Endothelial cell (in vitro differentiated cells): ENCODE measurements at places on chromosomes 12 and 14. TPM values are rescaled to one million over a fixed set of nuclear protein-coding genes. Genes with fewer than 3 reads are reported as not detected.
A peak's percentile ranks its signal among the peaks of the same experiment; 100 is the strongest.

- no peaks in the 10 kb centered on the region for H3K4me1 ChIP-seq
- H3K27me3 ChIP-seq, result peaks cover 1% of the 10 kb centered on the region
- no peak for DNase-seq
- H3K36me3 ChIP-seq, result no peaks in the 10 kb centered on the region
- H3K4me3 ChIP-seq, result no peak overlapping the region
Measured at GRCh38 chr12:50246873-50247612, 36.3 kb downstream of the LIMA1 start.

Gene NID2
- 80.8 TPM for total RNA-seq

DNA sequence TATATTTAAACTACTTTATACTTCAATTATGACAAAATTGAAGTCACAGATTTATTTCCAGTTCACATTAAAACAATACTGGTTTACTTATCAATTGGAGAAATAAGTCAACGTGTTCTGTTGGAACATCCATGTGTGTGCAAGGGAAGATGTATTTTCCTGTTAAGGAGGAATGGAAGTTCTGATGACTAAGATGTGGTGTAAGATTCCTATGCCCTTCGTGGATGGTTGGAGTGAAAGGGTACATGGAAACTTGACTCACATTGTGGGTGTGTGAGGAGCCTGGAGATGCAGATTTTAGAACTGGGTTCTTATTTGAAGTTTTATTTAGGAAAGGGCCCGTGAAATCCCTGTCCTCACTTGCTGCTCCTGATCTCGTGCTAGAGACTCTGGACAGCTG, 95.3 kb downstream of the CATSPERB start:
- no peaks in the 10 kb centered on the region for H3K36me3 ChIP-seq
- no peak overlapping the region for H3K27ac ChIP-seq
- DNase-seq, result no peak
- H3K4me3 ChIP-seq, result no peak overlapping the region

DNA sequence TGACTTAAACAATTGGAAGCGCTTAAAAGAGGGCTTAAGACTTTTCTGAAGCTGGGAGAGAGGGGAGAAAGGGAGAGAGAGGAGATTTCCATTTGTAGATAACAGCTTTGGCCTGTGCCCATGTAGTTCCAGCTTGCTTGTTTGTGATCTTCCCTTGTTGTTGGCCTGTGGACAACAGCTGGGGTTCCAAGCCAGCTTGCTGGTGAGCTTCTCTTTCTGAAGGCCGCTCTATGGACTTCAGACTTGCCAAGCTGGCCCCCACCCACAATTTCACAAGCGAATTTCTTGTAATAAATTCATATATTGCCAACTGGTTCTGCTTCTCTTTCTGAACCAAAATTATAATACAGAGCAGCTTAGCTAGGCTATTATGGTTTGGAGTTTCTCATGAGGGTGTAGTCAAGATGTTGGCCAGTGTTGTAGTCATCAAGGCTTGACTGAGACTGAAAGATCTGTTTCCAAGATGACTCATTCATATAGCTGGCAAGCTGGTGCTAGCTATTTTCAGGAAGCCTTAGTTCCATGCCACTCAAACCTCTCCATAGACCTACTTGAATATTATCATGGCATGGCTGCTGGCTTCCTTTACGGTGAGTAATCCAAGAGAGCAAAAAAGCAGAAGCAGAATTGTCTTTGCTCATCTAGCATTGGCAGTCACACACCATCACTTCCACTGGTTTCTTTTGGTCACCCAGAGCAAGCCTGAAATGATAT, 89.4 kb downstream of the ATP23 start:
- H3K27ac ChIP-seq, result no peak overlapping the region
- no peak overlapping the region for H3K4me3 ChIP-seq
- DNase-seq, result no peak
- peaks cover 6% of the 10 kb centered on the region for H3K36me3 ChIP-seq
- H3K4me1 ChIP-seq, result no peaks in the 10 kb centered on the region
- peaks cover 1% of the 10 kb centered on the region for H3K27me3 ChIP-seq

DNA sequence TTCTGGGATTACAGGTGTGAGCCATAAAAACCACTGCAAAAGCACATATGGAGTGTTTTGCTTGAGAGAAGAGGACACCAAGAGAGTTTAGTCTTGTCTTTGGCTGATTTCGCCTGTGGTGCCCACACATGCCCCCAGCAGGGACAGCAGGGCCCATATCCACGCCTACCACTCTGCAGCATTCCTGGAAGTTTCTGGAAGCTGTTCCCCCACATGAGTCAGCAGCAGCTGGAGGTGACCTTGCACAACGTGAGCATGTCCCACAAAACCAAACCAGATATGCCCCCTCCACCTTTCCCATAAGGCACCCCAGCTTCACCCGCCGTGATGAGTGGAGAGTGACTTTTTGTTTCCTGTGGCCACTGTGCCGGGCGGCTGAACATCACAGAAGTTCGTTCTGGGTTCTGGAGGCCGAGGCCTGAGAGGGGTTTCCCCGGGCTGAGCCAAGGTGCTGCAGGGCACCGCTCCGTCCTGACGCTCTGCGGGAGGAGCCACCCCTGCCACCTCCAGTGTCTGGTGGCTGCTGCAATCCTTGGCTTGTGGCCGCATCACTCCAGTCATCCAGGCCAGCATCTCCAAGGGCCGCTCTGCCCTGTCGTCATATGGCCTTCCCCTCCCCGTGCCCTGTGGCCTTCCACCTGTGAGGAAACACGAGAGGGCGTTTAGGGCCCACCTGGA, 4.7 kb downstream of the ASPG start:
- DNase-seq, result no peak
- no peaks in the 10 kb centered on the region for H3K4me1 ChIP-seq
- H3K4me3 ChIP-seq, result no peak overlapping the region

DNA sequence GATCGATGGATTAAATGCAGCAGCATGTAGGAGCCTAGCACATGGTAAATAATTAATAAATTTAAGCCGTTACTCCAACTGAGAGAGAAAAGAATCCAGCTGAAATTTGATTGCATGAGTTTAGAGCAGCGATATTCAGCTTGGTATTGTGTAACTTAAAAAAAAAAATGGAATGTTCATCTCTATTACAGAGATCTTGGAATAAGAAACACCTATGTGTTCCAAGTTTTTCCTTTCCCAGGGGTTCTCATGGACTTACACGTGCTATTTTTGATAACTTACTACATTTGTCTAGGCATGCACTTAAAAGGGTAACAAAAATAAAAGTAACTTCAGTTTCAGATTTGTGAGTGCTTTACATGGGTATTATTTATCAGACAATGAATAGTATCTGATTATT, 122.8 kb downstream of the RASSF9 start:
- H3K27me3 ChIP-seq, result no peaks in the 10 kb centered on the region
- H3K4me1 ChIP-seq, result no peaks in the 10 kb centered on the region
- no peak overlapping the region for H3K4me3 ChIP-seq

GRCh38 chr12:124938108-124938507, 23.7 kb upstream of the UBC start:
- DNase-seq, result no peak
- peaks cover 2% of the 10 kb centered on the region for H3K27me3 ChIP-seq
- peaks cover 3% of the 10 kb centered on the region for H3K4me1 ChIP-seq

- peaks cover 11% of the 10 kb centered on the region for H3K27me3 ChIP-seq
- H3K4me3 ChIP-seq, result peak overlapping the region; percentile 98
- H3K4me1 ChIP-seq, result peaks cover 36% of the 10 kb centered on the region
- H3K27ac ChIP-seq, result peak overlapping the region; percentile 52
- no peak for DNase-seq
- no peaks in the 10 kb centered on the region for H3K36me3 ChIP-seq
Measured at GRCh38 chr12:45217846-45218245, 2.0 kb downstream of the ANO6 start.

Gene PLEKHA5
- 30.2 TPM for total RNA-seq

Gene FAM90A1
- total RNA-seq, result not detected

DNA sequence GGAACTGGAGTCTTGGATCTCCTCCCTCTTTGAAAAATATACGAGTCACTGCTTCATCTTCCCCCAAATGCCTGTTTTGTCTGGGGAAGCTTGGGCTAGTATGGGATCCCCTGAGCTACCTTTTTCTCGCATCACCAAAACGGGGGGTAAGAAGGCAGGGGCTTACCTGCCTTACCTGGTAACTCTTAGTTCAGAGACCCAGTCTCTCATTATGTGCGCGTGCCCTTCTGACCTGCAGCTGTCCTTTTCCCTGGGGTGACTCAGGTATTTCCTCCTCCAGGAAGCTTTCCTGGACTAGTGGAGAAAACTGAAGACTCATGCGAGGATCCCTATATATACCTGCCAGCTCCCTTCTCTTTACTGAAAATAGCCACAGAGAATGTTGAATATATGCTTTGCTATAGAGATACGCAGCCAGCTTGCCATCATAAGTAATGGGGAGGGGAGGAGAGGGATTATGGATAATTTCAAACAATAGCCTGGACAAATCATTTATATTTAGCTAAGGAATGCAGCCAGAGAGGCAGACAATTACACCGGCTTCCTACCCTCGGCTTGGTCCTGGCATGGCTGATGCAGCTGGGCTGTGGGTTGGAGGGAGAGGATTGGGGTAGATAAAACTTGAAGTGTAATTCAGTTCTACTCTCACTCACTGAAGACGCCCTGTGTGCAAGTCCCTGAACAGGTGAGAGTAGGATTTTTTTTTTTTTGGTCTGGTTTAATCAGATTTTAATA, 1.1 kb downstream of the TSPAN9 start:
- no peak for DNase-seq
- peaks cover 17% of the 10 kb centered on the region for H3K36me3 ChIP-seq
- H3K27ac ChIP-seq, result peak overlapping the region; percentile 74
- H3K27me3 ChIP-seq, result peaks cover 11% of the 10 kb centered on the region
- peaks cover 36% of the 10 kb centered on the region for H3K4me1 ChIP-seq

DNA sequence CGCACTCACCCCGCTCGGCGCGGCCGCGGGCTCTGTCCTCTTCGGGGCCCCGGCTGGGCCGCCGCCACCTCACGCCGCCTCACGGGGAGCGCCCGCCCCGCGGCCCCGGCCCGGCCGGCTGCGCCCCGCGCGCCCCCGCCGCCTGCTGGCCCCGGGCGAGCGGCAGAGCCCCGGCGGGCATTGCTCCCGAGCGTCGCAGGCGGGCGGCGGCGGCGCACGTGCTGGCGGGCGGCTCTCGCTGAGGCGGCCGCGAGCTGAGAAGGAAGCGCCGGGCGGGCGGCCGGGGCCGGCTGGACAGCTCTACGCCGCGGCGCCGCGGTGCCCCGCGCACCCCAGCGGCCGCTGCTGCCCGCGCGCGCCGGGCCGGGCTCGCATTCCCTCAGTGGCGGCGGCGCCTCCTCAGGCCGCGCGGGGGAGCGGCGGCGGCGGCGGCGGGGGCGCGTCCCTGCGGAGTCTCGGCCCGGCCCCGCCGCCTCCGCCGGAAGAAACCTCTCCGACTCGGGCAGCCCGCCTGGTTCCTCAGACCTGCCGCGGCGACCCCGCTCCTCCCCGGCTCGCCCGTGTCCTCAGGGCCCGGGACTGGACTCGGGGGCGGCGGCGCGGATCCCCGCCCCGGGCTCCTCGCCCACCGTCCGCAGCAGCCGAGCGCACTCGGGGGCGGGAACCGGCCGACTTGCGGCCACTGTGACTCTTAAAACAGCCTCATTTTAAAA, at the start of gene PITPNM2:
TSS of gene PITPNM2 (minus strand) at position 347 of the 713 bp plus-strand sequence. CDS start 116,500 bp downstream, outside the sequence.
- peak within 1 kb of the TSS; percentile 86 for H3K4me3 ChIP-seq
- DNase-seq, result peak; percentile 62
- H3K4me1 ChIP-seq, result peaks cover 26% of the 10 kb centered on the region

DNA sequence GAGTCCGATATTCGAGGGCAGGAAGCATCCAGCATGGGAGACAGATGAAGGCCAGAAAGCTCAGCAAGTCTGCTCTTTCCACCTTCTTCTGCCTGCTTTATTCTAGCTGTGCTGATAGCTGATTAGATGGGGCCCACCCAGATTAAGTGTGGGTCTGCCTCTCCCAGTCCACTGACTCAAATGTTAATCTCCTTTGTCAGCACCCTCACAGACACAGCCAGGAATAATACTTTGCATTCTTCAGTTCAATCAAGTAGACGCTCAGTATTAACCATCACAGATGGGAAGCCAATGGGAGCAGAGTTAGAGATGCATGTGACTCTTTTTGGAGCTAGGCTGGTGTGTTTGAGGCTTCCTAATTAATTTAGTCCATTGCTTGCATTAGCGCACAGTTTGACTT, 17.0 kb downstream of the C12orf75 start:
- no peak overlapping the region for H3K27ac ChIP-seq
- H3K4me3 ChIP-seq, result no peak overlapping the region
- no peak for DNase-seq
- H3K4me1 ChIP-seq, result peaks cover 19% of the 10 kb centered on the region
- H3K27me3 ChIP-seq, result no peaks in the 10 kb centered on the region

Gene GPR84
- 0.41 TPM for total RNA-seq

DNA sequence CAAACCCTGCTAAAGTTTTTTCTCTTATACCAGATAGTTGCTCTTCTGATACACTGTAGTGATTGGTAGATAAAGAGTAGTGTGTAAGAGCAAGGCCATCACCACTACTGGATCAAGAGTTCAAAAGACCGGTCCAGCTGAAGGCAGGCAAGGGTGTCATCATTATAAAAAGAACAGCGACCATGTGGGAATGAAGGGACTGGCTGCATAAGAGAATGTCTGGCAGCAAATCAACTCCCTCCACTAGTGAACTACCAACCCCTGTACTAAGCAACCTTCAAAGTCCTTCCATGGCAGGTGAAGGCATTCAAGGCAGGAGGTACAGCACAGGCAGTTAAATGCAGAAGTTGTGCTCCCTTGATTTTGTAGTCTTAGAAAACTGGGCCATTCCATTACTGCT, 53.5 kb downstream of the EGLN3 start:
- no peaks in the 10 kb centered on the region for H3K4me1 ChIP-seq

GRCh38 chr12:94849411-94849976, 154.0 kb downstream of the NDUFA12 start:
- H3K27ac ChIP-seq, result no peak overlapping the region
- no peak for DNase-seq
- H3K36me3 ChIP-seq, result no peaks in the 10 kb centered on the region
- H3K4me1 ChIP-seq, result peaks cover 7% of the 10 kb centered on the region
